ENCODE measurements at places on chromosomes 13 and 19. TPM values are rescaled to one million over a fixed set of nuclear protein-coding genes. Genes with fewer than 3 reads are reported as not detected.

DNA sequence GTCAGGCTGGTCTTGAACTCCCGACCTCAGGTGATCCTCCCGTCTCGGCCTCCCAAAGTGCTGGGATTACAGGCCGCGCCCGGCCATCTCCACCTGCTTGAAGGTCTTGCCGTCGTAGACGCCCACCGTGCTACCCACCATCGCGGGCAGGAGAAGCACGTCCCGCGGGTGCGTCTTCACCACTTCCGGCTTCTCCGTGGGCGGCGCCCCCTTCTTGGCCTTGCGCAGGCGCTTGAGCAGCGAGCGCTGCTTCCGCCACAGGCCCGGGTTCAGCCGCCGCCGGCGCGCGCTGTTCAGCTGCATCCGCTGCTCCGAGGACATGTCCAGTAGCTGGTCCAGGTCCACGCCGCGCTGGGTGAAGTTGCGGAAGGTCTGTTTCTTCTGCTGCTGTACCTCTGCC is 21.6 kb downstream of the EFNA2 start:
- H3K36me3 ChIP-seq, result no peaks in the 10 kb centered on the region
- no peak overlapping the region for H3K27ac ChIP-seq
- H3K27me3 ChIP-seq, result no peaks in the 10 kb centered on the region
- H3K4me1 ChIP-seq, result no peaks in the 10 kb centered on the region
- H3K4me3 ChIP-seq, result no peak overlapping the region

GRCh38 chr19:620166-620862 is 13.0 kb downstream of the POLRMT start:
- no peak for DNase-seq
- H3K36me3 ChIP-seq, result peaks cover 65% of the 10 kb centered on the region
- no peaks in the 10 kb centered on the region for H3K27me3 ChIP-seq
- H3K4me1 ChIP-seq, result no peaks in the 10 kb centered on the region
- no peak overlapping the region for H3K27ac ChIP-seq
- H3K4me3 ChIP-seq, result no peak overlapping the region

Gene ONECUT3
- not detected for polyA plus RNA-seq

- no peak overlapping the region for H3K27ac ChIP-seq
- peaks cover 7% of the 10 kb centered on the region for H3K4me1 ChIP-seq
- no peak overlapping the region for H3K4me3 ChIP-seq
- H3K36me3 ChIP-seq, result no peaks in the 10 kb centered on the region
- no peaks in the 10 kb centered on the region for H3K27me3 ChIP-seq
Observed at GRCh38 chr13:28723806-28724205, 5.0 kb upstream of the SLC46A3 start.
